ENCODE measurements at places on chromosomes 6 and 20.

- DNase-seq, result peak; percentile 53
Measured at GRCh38 chr20:38864662-38865061, 59.2 kb downstream of the PPP1R16B start.

GRCh38 chr6:155717374-155717773, 261.7 kb upstream of the NOX3 start:
- DNase-seq, result no peak

DNA sequence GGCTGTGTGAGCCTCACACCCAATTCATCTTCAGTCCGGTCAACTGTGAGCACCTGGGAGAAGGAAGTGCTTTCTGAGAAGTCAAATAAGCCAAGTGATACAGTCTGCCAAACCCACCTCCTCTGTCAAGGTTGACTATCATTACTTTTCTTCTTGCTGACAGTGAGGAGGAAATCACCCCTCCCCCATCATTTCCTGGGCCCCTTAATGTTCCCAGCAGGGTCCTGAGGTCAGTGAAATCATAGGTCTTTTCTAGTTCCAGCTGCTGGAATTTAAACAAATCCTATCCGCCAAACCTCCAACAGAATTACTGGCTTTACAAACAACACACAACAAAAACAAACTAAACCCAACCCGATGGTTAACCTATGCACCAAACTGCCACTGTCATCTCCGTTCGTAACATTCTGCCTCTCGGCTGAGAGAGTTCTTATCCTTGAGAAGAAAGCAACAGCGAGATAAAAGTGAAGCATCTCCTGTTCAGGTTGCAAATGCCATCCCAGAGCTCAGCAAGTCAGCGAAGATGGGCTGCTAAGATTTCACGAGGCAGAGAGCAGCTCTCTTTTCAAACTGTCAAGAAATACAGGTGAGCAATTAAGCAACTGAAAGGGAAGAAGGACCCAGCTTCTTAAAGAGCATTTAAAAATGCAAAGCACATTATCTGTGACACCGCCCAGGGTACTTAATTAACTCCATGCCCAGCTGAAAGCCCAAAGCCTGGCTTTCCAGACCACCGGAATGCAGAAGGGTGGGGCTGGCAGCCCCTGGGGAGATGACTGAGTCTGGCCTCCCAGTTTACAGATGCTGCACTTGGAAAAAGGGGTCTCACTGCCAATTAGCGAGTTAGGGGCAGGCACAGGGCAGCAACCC, 24.7 kb downstream of the GFOD1 start:
- no peak for DNase-seq

GRCh38 chr20:14142964-14143627, 147.8 kb downstream of the MACROD2 start:
- peak; percentile 17 for DNase-seq

DNA sequence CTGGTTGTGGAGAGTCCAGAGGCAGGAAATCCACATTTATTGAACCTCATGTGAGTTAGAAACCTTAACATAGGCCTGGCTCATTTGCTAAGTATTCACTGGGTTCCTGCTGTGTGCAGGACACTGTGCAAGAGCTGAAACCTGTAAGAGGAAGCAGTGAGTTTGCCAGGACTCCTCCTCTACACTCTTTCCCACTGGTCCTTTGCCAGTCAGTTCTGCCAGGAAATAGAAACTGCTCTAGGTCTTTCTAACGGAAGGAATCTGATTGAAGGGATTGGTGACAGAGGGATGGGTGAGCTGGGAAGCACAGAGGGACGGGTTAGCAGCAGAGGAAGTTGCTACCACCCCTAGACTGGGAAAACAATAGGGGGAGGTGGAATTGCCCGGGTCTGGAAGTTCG, 234.2 kb upstream of the ECI2 start:
- no peak for DNase-seq
